ENCODE measurements at places on chromosomes 5 and 9.

DNA sequence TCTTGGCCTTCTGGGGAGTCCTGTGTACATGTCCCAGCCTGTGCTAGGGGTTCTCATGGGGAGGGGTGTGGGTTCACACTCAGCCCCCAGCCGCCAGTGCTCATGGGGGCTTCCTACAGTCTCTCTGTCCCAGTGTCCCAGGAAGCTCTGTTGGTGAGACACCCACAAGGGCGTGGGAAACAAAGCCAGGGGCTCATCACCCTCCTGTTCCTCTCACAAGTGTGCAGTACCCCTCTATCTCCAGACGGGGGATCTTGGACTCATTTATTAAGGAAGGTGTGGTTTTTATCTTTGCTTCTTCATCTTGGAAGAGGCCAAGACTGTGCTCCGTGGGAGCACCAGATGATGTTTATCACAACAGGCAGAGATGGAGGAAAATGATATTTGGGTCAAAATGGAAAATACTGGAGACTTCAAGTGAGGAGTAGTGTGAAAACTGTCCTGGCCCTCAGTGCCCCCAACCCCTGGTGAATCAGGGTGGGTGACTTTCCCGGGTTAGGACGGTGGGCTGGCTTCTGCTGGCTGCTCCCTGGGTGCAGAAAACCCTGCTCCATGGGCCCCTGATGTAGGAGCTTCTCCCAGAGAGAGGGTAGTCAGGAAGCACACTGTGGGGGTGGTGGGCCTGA, 15.2 kb downstream of the TMEM171 start:
- no peak for DNase-seq

DNA sequence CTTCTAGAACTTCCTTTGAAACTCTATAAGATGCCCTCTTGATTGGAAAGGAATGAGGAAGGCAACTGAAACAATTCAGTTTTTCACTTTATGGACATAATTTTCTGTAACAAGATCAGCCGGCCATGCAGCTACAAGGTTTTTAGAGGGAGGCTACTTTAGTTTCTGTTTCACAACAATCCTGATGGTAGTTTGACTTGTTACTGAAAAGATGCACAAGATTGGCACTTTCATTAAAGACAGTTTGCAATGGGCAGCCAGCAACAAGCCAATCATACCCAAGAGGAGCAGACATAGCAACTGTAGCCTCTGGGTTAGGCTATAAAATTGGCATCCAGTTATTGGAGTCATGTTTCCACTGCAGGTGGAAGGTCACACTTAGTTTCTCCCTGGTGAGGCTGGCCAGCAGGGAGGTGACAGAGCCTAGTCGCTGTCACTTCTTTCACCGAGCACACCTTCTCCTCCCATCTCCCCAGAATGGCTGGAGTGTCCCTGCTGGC, 74.3 kb upstream of the TGFBR1 start:
- DNase-seq: no peak

GRCh38 chr9:12812710-12813109, 37.9 kb downstream of the LURAP1L start:
- DNase-seq: no peak

DNA sequence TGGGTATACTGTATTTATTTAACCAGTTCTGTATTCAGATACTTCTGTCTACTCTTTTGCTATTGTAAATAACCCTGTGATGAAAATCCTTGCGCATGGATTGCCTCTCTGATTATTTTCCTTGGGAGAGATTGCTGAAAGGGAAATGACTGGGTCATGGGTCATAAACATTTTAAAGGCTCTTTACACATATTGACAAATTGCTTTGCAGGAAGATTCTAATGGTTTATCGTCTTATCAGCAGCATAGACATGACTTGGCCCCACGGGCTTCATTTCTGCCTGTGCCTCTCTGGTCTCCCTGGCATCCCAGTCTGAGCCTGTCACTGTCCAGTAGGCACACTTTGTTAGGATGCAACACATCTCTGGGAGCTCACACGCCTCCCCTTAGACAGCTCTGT, 52.3 kb downstream of the RGS3 start:
- no peak for DNase-seq

DNA sequence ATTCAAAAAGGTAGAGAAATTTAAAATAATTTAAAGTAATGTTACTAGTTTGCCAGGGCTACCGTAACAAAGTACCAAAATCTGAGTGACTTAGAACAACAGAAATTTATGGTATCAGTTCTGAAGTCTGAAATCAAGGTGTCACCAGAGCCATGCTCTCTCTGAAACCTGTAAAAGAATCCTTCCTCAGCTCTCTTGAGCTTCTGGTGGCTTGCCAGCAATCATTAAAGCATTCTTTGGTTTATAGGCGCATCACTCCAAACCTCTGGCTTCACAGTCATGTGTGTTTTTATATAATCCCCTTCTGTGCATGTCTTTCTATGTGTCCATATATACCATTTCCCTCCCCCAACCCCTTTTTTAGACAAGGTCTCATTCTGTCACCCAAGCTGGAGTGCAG, 220.3 kb downstream of the COX7C start:
- DNase-seq: no peak

GRCh38 chr9:12863618-12864017, 88.8 kb downstream of the LURAP1L start:
- DNase-seq: no peak

- no peak for DNase-seq
Measured at GRCh38 chr5:58188262-58188651, 271.6 kb downstream of the PLK2 start.

DNA sequence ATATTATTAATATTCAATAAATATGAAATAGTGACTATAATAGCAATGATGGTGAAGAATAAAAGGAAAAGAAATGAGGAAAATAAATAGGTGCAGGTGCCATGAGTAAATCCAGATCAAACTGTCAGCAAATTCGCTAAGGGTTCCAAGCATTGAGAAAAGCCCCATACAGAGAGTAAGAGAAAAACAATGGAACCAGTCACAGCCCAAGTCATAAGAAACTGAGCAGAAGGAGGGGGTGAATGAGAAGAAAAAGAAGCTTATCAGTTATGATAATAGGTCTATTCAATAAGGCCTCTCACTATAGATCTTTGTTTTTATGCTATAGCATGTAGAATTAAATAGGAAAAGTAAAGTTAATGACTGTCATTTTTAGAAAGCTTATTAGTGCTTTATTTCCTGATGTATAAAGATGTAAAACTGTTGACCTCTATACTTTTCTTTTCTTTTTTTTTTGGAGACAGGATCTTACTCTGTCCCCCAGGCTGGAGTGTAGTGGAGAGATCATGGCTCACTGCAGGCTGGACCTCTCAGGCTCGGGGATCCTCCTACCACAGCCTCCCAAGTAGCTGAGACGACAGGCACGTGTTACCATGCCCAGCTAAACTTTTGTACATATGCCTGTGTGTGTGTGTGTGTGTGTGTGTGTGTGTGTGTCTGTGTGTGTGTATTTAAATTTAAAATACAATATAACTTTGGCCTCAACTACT, 72.4 kb downstream of the FYB1 start:
- DNase-seq: no peak

DNA sequence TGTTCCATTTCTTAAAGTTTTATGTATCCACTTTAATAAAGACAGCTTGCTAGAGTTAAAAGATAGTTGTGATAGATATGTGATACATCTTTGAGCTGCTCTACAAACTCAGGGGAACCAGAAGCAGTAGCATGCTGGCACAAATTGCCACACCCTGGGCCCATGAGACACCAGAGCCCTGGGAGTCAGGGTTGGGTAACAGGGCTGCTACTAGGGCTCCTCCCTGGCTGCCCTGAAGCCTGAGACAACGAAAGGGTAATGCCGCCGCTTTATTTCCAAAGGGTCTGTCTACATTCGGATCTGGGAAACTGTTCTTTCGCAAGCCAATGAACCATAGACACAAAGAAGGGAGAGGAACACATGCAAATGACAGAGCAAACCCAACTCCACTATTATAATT, 29.2 kb downstream of the PTPN3 start:
- DNase-seq: no peak

DNA sequence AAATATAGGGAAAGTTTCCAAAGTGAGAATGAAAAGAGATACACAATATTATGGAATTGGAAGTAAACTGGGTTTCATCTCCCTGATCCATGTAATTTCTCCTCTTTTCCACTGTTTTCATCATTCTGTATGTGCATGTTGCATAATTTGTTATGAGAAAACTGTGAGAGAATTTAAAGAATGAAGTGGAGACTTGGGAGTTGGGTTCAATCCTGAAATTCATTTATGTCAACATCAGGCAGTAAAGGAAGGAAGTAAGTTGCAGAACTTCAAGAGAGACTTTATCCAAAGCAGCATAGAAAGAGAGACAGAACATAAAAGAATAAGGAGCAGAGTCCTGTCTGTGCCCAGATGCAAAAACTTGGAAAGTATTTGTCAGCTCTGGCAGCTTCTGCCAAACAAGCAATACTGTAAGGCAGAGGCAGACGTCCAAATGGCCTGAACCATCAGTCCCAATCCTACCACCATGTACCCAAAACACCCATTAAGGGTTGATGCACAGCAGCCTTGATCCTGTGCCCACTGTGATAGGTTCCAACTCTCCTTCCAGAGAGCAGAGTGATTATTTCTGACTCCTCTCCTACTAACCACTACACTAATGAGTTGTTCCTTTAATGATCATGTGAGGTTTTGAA, 425.3 kb upstream of the CDH6 start:
- no peak for DNase-seq

- DNase-seq: no peak
Measured at GRCh38 chr5:55621229-55621628, 86.5 kb upstream of the PLPP1 start.

DNA sequence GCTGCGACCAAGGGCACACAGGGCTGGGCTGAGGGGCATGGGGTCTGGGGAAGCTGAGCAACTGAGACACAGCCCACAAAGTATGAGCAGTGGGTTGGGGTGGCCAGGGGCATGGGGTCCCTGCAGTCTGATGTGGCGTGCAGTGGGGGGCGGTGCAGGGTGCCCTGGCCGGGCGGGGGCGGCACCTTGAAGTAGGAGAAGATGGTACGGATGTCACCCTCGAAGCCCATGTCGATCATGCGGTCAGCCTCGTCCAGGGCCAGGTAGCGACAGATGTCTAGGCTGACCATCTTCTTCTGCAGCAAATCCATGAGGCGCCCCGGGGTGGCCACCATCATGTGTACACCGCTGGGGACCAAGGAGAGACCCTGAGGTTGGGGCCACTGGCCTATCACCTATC, 3.3 kb downstream of the DDX41 start:
- no peak for DNase-seq

DNA sequence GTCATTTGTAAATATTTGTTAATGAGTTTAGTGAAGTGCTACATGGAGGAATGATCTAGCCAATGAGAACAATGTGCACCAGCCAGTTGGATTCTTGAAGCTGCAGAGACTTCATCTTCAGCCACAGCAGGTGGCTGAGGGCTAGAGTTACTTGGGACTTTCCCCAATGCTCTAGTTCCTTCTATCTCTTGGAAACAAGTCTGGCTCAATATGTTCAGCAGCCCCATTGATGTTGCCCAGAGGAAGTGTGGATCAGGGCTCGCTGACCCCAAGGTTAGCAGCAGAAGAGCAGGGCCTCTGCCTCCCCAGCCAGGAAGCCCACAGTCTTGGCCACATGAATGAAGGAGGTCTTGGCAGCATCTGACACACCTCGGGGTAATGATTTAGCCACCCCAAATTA, 117.5 kb downstream of the SLC1A3 start:
- DNase-seq: no peak
